ENCODE measurements at places on chromosomes 5 and 9.

GRCh38 chr9:91985692-91986091, 35.7 kb upstream of the ROR2 start:
- no peak for DNase-seq

GRCh38 chr5:96851312-96852062, 24.8 kb upstream of the ERAP2 start:
- DNase-seq = no peak

- no peak for DNase-seq
Measured at GRCh38 chr5:16384222-16384621, 81.4 kb downstream of the ZNF622 start.

DNA sequence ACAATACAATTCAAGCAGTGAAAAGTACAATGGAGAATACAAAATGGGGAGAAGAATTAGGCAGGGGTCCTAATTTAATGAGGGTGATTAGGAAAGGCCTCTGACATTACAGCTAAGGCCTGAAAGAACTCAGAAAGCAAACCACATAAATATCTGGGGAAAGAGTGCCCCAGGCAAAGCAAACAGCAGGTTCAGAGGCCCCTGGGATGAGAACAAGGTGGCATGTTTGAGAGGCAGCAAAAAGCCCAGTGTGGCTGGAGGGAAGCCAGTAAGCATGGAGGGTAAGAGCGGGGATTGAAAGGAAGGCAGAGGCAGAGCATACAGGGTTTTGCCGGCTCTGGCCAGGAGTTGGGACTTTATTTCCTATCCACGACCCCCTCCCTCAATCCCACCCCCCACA, 33.4 kb upstream of the VDAC1 start:
- DNase-seq = no peak

- DNase-seq = no peak
Measured at GRCh38 chr5:61995486-61995885, 310.5 kb upstream of the KIF2A start.

- no peak for DNase-seq
Measured at GRCh38 chr9:116365056-116365471, 211.5 kb downstream of the PAPPA start.

DNA sequence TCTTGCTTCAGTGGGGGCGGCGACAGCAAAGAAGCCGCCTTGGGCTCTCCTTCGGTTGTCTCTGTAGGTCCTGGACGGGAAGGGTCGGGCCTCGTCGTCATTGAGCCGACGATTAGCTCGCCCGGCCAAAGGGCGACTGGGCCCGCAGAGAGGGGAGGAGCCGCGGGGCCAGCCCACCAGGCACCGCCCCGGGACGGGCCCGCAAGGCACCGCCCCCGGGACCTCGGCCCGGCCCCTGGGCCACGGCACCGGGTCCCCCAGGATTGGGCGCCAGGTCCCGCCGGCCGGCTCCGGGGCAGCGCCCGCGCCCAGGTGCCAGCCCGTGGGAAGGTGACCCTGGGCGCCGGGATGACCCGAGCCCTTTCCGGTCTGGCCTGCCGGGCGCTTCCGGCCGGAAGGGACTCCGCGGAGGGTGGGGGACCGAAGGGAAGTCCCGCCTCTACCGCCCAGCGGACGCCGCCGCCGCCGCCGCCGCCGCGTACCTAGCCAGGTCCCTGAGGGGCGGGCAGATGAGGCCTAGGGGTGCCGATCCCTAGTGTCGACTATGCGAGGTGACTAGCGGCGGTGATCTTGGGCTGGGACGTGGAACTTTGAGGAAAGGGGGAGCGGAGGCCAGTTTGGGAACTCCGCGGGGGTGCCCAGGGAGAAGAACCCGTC, at the start of the genes GBA2 and RGP1:
Gene GBA2, minus strand, starts transcription at position 371 of the 657 bp plus-strand sequence. CDS start 524 bp downstream, outside the sequence.
Gene RGP1, plus strand, starts transcription at position 430 of the 657 bp plus-strand sequence. CDS start 469 bp downstream, outside the sequence.
- peak; percentile 58 for DNase-seq

- DNase-seq = no peak
Measured at GRCh38 chr5:56616454-56617160, 198.7 kb upstream of the MAP3K1 start.

DNA sequence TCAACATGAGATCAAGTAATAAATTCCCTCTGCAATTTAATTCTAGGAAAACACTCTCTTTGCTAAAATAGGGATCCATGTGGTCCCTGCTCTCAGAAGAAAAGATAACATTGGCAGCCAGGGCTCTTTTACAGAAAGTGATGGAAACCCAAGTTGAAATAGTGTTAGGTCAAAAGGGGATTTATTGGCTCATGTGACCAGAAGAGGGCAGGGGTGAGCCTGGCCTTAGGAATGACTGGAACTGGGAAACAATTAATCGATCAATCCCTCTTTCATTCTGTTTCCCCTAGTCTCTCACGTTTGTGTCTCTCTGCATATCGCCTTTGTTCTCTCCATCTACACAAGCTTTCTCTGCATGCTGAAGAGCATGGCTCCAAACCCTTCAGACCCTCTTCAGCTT, 58.3 kb upstream of the ALDH1B1 start:
- no peak for DNase-seq

DNA sequence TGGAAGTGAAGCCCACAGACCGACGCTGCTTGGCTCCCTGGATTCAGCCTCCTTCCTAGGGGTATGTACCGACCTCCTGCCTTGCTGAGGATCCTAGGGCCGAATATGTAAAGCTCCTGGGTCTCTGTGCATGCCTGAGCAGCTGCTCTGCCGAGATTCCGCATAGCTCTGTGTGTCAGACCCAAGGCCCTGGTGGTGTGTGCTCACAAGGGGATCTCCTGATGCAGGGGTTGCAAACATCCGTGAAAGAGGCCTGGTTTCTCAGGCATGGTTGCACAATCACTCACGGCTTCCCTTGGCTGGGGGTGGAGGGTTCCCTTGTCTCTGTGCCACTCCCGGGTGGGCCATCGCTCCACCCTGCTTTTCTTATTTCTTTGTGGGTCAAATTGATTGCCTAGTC, 19.9 kb upstream of the SVEP1 start:
- DNase-seq = no peak

- no peak for DNase-seq
Measured at GRCh38 chr5:43309637-43310036, 3.6 kb downstream of the HMGCS1 start.

GRCh38 chr9:114311571-114312512, 11.1 kb upstream of the ORM1 start:
- no peak for DNase-seq

- DNase-seq = no peak
Measured at GRCh38 chr5:15463231-15463980, 36.6 kb upstream of the FBXL7 start.

DNA sequence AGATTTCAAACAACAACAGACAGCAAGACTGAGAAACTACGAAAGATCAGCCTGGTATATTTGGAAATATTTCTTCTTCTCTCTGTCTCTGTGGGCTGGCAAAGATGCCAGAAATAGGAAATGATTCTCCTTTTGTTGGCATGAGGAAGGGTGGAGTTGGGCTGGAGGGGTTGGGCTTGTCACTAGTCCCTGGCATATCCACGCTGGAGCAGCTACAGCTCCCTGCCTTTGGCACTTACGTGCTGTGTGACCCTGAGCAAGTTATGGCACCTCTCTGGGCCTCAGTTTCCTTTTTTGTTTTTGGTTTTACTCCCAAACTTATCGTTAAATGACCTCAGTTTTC, 354 bp upstream of the KCNMB1 start:
- no peak for DNase-seq

GRCh38 chr5:112958093-112959088, 18.2 kb upstream of the DCP2 start:
- no peak for DNase-seq

DNA sequence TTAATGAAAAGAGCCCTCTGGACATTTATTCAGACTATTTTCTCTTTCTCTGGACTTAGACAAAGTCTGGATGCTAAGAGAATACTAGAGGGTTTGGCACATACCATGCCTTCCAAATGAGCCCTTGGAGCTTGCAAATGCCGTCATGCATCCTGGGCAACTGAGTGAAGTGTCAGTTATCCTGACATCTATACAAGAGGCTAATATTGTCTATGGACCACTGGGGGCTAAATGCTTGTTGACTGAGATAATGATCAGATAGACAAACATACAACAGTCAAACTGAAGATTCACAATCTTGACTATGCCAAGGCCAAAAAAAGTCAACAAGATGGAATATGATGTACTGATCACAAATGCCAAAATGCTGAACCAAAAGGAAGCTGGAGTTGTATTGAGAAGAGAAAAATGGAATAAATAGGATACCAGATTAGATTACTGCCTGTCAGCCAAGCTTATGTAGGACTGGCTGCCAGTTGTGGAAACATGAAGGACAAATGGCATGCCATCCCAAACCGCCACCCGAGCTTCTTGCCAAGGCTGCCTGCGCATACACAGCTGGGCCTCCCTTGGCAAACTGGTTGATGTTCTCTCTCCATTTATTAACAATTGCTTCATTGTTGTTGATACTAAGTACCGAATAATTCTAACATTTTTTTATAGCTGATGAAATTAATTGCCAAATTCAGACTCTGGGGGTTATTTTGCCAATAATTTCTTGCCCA, 240.1 kb upstream of the GRAMD2B start:
- no peak for DNase-seq

DNA sequence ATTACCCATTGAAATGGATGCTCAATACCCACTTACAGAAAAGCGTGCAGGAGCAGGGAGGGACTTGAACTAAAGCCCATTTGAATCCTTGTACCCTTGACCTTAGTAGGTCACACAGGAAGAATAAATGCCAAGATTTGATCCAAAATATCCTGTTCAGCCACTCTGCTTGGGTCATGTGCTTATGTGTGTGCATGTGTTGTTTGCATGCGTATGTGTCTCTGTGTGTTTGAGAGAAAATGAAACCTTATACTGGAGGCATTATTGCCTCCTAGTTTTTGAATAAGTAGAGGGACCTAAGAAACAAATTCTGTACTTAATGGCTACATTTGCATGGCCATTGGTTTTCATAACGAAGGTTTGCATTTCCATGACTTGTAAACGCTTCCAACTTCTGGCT, 63.4 kb upstream of the TRIM32 start:
- no peak for DNase-seq

GRCh38 chr5:8726383-8727036, 819.4 kb downstream of the SEMA5A start:
- DNase-seq = no peak

DNA sequence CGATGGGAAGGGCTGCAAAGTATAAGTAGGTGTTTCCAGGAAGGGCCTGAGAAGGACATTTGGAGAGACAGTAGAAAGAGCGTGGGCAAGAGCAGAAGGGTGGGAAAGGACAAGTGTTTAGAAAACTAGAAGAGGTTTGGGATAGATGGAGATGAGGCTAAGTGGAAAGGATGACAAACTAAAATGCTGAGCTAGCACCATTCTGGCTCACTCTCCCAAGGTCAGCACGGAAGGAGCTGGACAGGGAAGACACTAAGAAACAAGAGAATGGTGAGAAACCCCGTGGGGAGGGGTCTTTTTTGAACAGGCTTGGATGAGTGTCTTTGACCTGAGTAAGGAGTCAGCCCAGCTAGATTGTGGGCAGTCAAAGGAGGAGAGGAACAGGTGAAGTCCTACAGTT, 286.0 kb downstream of the CDK5RAP2 start:
- DNase-seq = no peak

GRCh38 chr5:80967500-80968181, 7.5 kb downstream of the RASGRF2 start:
- DNase-seq = no peak

- DNase-seq = no peak
Measured at GRCh38 chr9:113611461-113612215, 148.1 kb downstream of the RGS3 start.

DNA sequence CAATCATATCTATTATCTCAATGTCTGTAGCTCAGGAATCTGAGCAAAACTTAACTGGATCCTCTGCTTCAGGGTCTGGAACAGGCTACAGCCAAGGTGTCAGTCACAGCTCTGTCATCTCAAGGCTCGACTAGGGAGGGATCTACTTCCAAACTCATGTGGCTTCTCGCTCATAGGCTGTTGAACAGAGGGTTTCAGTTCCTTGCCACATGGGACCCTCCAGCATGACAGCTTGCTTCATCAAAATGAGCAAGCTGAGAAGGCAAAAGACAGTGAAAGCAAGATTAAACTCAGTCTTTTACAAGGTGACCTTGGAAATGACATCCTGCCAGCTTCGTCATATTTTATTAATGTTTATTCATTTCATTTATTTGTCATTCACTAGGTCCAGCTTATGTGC, 111.7 kb downstream of the GADD45G start:
- no peak for DNase-seq

DNA sequence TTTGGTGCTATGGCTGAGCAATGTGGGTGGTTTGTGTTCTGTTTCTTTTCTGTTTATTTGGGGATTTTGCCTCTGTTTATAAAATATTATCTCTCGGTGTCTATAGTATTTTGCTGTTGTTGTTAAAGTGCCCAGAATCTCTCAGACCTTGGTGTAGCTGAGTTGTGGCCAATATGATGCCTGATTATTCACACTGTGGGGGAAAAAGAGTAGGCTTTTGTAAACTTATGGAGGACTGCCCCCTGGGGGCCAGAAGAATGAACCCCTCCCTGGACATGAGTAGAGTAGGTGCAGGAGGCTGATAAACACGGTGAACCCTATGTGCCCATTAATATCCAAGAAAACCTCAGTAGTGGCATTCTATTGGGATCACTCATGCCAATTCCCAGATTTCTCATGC, 49.0 kb upstream of the DPYSL3 start:
- no peak for DNase-seq

DNA sequence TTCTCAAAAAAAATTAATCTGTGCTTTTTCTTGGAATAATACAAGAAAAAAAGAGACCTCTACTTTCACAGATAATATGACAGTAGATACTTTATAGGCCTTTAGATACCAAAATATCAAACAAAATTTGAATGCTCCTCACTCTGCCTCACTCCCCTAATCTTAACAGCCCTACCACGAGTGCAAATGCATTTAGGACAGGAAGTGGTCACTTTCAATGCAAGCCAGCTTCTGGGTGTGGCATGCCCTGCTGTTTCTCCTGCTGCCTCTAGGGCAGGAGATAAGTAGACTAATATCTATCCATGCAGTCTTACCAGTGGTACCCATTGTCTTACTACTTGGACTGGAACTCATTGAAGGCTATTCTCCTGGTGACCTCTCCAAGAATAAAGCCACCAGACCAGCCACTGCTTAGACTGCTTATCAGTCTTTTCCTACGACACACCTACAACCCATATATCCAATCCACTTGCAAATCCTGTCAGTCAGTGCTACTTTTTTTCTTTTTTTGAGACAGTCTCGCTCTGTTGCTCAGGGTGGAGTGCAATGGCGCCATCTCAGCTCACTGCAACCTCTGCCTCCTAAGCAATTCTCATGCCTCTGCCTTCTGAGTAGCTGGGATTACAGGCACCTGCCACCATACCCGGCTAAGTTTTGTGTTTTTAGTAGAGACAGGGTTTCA, 23.0 kb downstream of the FRRS1L start:
- DNase-seq = no peak

DNA sequence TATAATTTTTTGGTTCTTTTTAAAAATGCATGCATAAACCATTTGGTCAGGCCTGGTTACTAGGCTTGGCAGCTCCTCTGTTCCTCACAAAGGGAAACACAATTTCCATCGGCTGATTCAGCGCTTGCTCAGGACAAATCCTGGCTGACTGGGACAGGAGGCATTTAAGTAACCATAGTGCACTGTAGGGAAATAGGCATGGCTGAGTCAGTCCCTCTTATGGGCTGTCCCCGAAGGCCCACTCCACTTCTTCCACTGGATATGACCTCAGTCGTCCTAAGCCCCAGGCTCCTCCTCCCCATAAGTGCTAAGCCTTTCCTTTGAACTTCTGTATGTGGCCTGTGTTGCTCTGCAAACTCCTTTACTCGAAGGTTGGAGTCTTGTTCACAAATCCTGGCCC, 71.2 kb upstream of the GLIS3 start:
- DNase-seq = no peak

GRCh38 chr9:137761032-137761431, 116.5 kb upstream of the CACNA1B start:
- DNase-seq = no peak

- no peak for DNase-seq
Measured at GRCh38 chr9:84947412-84947972, 278.0 kb downstream of the NTRK2 start.

GRCh38 chr9:114300846-114301797, 21.8 kb upstream of the ORM1 start:
- no peak for DNase-seq
